NCI-H1092 treated with DMSO at 0.1 percent for 48 hours (cell line): ENCODE measurements at places on chromosomes 7 and 10.

DNA sequence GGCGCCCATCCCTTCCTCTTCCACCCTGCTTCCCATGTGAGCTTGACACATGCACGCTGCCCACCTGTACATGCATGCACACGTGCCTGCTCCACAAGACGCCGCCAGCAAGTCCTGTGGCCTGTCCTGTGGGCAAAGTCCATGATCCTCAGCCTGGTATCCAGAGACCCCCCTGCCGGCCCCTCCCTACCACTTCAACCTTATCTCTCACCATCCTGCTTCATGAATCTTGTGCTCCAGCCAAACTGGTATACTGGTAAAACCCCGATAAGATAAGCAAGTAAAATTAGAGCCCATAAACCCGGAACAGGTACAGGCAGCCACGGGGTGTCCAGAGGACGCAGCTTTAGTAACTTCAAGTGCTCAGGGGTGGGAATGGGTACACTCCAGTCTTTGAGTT lies 11.8 kb upstream of the TBXAS1 start:
- no peak for DNase-seq

DNA sequence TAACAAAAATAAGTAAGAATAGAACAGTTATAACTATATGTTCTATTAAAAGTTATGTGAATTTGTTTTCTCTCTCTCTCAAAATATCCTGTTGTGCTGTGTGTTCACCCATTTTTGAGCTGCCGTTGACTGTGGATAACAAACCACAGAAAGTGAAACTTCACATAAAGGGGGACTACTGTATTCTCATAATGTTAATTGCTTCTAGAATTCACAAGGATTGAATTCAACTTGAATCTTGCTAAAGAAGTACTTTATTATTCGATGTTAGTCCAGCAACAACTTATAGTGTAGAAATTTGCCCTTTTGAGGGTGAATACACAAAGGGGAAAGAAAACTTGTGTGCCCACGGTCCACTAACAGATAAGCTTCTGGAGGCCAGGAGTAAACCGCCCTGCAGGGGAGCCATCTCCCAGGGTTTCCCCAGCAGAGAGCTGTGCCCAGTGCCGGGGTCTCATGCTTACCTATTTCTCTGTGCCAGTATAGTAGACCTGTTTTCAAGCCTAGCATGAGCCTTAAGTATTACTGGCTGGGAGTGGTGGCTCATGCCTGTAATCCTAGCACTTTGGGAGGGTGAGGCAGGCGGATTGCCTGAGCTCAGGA lies 87.1 kb downstream of the KAT6B start:
- no peak for DNase-seq

DNA sequence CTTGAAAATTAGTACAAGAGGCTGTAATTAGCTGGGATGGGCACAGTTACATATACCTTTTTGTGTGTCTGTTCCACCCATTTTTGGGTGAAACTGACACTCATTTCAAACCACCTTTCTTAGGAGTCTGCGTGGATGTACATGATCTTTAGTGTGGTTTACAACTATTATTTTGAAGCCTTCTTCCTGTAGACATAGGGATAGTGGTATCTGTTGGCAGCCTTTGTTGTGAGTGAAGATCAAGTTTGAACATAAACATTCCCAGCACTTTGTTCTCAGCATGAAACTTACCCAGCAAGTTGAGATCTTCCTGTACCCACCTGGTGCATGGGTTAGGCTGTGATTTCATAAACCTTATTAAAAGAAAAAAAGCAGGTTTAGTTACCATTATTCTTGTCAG lies 2.0 kb downstream of the BAG3 start:
- DNase-seq = no peak

DNA sequence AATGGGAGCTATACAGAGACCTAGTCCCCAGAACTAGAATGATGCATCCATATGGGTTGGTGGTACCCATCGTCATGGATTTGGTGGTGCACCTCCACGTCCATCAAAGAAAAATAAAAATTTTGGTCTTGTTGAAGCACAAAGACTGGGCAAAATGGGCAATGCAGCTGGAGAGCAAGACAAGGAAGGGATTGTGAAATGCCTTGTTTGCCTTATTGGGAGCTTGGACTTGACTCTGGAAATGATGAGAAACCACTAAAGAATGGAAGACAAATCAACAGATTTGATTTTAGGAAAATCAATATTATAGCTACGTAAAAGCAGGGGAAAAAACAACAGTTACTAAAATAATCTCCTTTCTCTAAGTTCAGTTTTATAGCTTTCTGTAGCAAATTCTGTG lies 150.9 kb downstream of the CPED1 start:
- DNase-seq = no peak

DNA sequence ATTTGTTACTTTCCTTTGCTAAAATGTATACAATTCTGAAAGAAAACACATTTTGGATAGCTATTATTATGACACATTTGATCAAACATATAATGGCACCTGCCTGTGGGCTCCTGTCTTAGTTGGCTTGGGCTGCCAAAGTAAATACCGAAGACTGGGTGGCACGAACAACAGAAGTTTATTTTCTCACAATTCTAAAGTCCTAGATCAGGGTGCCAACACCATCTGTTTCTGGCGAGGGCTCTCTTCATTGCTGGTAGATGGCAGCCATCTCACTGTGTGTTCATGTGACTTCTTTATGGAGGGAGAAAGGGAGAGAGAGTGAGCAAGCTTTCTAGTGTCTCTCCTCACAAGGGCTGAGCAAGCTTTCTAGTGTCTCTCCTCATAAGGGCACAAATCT lies 195.8 kb upstream of the FAM3C start:
- DNase-seq = no peak

- no peak for DNase-seq
Measured at GRCh38 chr7:96233084-96233483, 88.8 kb downstream of the SLC25A13 start.

GRCh38 chr10:100969187-100970075 lies at the start of gene SEMA4G:
TSS of gene SEMA4G (plus strand) at chr10:100969504. CDS start at chr10:100972913, 3,409 bp downstream.
- DNase-seq = peak; percentile 19

GRCh38 chr10:87503886-87504285 lies 807 bp upstream of the MINPP1 start:
- DNase-seq = no peak

- DNase-seq = peak; percentile 2
Measured at GRCh38 chr10:17872191-17873091, 63.3 kb downstream of the MRC1 start.

DNA sequence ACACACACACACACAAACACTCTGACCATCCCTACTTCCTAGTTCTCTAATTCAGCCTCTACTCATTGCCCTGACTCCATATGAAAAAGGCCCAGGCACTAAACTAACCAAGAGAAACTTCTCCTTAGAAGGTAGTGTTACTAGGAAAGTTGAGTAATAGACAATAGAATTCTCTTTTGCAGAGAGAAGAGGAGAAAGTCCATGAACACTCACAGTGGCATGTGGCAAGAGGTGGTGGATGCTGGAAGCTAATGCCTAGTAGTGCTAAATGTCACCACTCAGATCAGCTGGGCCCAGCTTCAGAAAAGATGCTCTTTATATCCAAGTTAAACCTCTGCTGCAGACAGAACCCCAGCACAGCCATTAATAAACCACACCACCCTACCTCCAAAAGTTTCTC lies 58.2 kb downstream of the SORBS1 start:
- no peak for DNase-seq
